Prostate gland (tissue), 2 donors: ENCODE measurements at places on chromosomes 4 and X.

GRCh38 chr4:27791640-27792039 lies 931.0 kb downstream of the STIM2 start:
- no peaks in the 10 kb centered on the region for H3K36me3 ChIP-seq
- no peaks in the 10 kb centered on the region for H3K4me1 ChIP-seq
- H3K4me3 ChIP-seq, result no peak overlapping the region
- H3K27ac ChIP-seq, result no peak overlapping the region
- no peaks in the 10 kb centered on the region for H3K27me3 ChIP-seq
- DNase-seq, result no peak

GRCh38 chr4:38166082-38166481 lies 205.9 kb downstream of the PTTG2 start:
- no peaks in the 10 kb centered on the region for H3K4me1 ChIP-seq
- DNase-seq, result no peak
- H3K36me3 ChIP-seq, result no peaks in the 10 kb centered on the region
- H3K27me3 ChIP-seq, result no peaks in the 10 kb centered on the region
- no peak overlapping the region for H3K4me3 ChIP-seq
- H3K27ac ChIP-seq, result no peak overlapping the region

DNA sequence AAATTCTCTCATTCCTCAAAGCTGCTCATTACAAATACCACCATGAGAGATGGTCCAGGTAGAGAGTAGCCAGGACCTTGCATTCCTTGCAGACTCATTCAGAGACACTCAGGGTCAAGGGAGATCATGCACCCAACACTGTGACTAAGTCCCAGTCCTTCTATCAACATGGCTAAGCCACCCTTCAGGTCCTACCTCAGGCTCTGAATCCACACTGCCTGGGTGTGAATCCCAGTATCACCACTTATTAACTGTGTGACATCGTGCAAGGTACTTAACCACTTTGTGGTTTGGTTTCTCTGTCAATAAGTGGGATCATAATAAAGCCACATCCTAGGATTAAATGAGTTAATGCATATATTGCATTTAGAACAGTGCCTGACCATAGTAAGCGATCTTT lies 124.1 kb upstream of the NEIL3 start:
- no peaks in the 10 kb centered on the region for H3K4me1 ChIP-seq

DNA sequence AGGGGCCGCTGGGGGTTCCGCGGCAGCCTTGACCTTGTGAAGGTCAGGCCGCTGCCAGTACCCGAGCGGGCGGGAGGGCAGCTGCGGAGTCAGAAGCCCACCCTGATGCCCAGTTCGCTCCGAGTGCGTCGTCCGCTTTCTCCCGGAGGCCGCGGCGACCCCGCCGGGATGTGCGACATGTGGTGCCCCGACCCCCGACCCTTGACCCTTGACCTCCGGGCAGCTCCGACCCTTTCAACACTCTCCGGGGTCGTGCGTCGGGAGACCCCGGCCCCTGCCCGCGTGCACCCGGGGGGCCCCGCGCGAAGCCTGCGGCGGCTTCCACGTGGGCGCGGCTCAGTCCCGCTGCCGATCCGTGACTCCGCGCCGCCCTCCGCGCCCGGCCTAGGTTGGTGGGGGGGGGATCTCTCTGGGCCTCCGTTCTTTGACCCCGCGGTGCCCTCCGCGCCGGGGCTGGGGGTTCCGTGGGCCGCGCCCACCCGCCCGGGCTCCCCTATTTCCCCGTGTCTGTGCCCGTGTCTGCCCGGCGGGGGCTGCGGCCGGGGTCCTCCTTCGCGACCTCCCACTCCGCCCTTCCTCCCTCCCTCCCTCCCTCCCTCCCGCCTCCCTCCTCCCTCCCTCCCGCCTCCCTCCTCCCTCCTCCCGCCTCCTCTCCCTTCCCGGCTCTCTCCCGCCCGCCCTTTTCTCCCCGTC lies 609 bp upstream of the SLC25A6 start:
- peaks cover 7% of the 10 kb centered on the region for H3K4me1 ChIP-seq
- peak overlapping the region; percentile 94 for H3K27ac ChIP-seq
- H3K27me3 ChIP-seq, result no peaks in the 10 kb centered on the region
- DNase-seq, result peak; percentile 65
- H3K4me3 ChIP-seq, result peak overlapping the region; percentile 98
- H3K36me3 ChIP-seq, result peaks cover 14% of the 10 kb centered on the region

GRCh38 chrX:33156152-33156726 lies 55.1 kb downstream of the DMD start:
- H3K4me3 ChIP-seq, result no peak overlapping the region
- no peaks in the 10 kb centered on the region for H3K36me3 ChIP-seq
- H3K27ac ChIP-seq, result no peak overlapping the region
- no peaks in the 10 kb centered on the region for H3K4me1 ChIP-seq

DNA sequence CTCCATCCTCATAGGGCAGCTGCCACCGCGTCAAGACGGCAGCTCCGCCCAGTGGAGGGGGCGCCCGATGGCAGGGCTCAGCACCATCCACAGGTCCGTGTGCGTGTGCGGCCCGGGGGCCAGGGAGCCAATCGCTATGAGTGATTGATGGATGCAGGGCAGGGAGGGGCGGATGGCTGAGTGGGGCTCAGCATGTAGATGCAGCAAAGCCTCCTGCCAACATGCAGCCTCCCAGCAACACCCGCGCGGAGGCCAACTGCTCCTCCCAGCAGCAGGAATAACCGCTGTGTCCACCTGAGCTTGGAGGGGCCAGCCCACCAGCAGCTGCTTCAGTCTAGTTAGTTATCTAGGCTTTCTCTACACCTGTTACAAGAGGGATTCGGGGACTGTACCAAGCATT lies 77.4 kb downstream of the MTMR1 start:
- H3K36me3 ChIP-seq, result no peaks in the 10 kb centered on the region
- no peaks in the 10 kb centered on the region for H3K27me3 ChIP-seq
- no peak overlapping the region for H3K4me3 ChIP-seq
- DNase-seq, result no peak
- H3K27ac ChIP-seq, result no peak overlapping the region

- no peak overlapping the region for H3K4me3 ChIP-seq
- H3K36me3 ChIP-seq, result no peaks in the 10 kb centered on the region
- H3K27ac ChIP-seq, result no peak overlapping the region
- no peaks in the 10 kb centered on the region for H3K27me3 ChIP-seq
- no peaks in the 10 kb centered on the region for H3K4me1 ChIP-seq
Measured at GRCh38 chrX:76617020-76617419, 189.5 kb downstream of the MAGEE1 start.

DNA sequence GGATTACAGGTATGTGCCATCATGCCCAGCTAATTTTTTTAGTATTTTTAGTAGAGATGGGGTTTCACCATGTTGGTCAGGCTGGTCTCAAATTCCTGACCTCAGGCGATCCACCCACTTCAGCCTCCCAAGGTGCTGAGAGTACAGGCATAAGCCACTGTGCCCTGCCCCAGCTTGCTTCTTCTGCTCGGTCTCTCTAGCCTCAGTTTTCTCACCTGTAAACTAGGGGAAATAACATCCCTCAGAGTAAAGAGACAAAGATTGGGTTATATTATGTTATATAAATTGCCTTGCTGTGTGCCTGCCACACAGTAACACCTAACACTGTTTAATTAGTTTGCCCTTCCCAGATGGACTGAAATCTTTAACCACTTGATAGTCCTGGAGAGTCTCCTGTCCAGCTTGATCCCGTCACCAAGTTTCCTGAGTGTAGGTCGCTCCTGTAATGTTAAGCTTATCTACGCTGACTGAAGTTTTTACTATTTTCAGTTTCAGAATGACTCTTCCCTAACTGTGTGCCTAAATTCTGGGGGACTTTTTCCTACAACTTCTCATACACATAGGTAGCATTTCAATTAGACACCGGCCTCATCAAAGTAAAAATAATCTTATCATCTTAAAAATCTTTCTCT lies 412.7 kb upstream of the TENM3 start:
- no peaks in the 10 kb centered on the region for H3K27me3 ChIP-seq
- no peak overlapping the region for H3K27ac ChIP-seq
- H3K4me1 ChIP-seq, result no peaks in the 10 kb centered on the region

- no peaks in the 10 kb centered on the region for H3K36me3 ChIP-seq
- no peak for DNase-seq
- H3K27me3 ChIP-seq, result no peaks in the 10 kb centered on the region
- H3K4me3 ChIP-seq, result no peak overlapping the region
- H3K4me1 ChIP-seq, result no peaks in the 10 kb centered on the region
Measured at GRCh38 chr4:53563824-53564223, 27.5 kb downstream of the LNX1 start.

DNA sequence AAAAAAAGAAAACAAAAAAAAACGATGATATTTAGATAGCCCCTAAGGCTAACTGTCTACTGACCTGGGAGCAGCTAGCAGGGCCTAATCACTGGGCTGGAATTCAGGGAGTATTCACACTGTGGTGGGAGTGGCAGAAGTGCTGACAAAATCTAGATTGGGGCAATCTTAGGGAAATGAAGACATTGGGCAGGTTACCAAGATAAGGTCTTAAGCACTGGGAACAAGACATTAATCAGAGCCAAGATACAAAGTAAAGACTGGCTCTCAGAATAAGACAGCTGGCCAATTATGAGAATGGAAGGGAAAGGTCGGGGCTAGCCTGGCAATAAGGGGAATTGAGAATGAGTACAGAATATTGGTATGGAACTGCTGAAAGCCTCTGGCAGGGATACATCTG lies 100.2 kb upstream of the GRIA3 start:
- no peak overlapping the region for H3K4me3 ChIP-seq
- no peak overlapping the region for H3K27ac ChIP-seq
- H3K27me3 ChIP-seq, result no peaks in the 10 kb centered on the region
- DNase-seq, result no peak
- H3K4me1 ChIP-seq, result no peaks in the 10 kb centered on the region
- H3K36me3 ChIP-seq, result no peaks in the 10 kb centered on the region

GRCh38 chr4:138242834-138243156 lies 646 bp upstream of the SLC7A11 start:
- H3K36me3 ChIP-seq, result no peaks in the 10 kb centered on the region
- H3K27me3 ChIP-seq, result no peaks in the 10 kb centered on the region
- H3K4me1 ChIP-seq, result no peaks in the 10 kb centered on the region

GRCh38 chrX:4547213-4547836 lies 833.9 kb upstream of the PRKX start:
- no peaks in the 10 kb centered on the region for H3K36me3 ChIP-seq
- H3K27ac ChIP-seq, result no peak overlapping the region
- no peak overlapping the region for H3K4me3 ChIP-seq
- H3K27me3 ChIP-seq, result no peaks in the 10 kb centered on the region
- H3K4me1 ChIP-seq, result no peaks in the 10 kb centered on the region

GRCh38 chrX:49919617-49920016 lies 2.8 kb upstream of the CLCN5 start:
- H3K4me3 ChIP-seq, result no peak overlapping the region
- no peaks in the 10 kb centered on the region for H3K4me1 ChIP-seq
- no peaks in the 10 kb centered on the region for H3K27me3 ChIP-seq
- no peak for DNase-seq
- H3K27ac ChIP-seq, result no peak overlapping the region

GRCh38 chr4:165758086-165758485 lies 115.0 kb upstream of the TLL1 start:
- no peak overlapping the region for H3K4me3 ChIP-seq
- H3K27me3 ChIP-seq, result no peaks in the 10 kb centered on the region

GRCh38 chr4:183241721-183242151 lies 78.3 kb downstream of the CLDN22 start:
- DNase-seq, result no peak
- no peak overlapping the region for H3K27ac ChIP-seq
- no peaks in the 10 kb centered on the region for H3K4me1 ChIP-seq
- no peaks in the 10 kb centered on the region for H3K36me3 ChIP-seq
- no peaks in the 10 kb centered on the region for H3K27me3 ChIP-seq

DNA sequence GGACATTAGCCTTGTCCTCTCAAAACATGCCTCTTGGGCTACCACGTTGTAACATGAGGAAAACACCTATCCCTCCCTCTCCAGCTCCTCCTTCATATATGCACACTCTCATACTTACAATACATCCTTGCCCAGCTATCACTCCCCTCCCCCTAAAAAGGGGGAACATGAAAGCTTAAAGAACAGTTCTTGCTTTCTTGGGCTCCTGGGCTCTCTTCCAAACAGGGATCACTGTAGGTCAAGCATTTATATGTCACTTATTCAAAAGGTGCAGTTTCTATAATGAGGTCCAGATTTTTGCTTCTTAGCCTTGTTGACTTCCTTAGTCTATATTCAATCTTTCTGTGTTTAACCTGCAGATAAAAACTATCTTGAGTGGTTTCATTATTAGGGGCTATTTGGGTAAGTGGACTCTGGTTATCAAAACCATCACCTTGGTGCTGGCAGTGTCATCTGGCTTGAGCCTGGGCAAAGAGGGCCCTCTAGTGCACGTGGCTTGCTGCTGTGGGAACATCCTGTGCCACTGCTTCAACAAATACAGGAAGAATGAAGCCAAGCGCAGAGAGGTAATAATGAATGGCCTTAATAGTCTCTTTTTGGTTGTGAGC lies 119.4 kb downstream of the AKAP4 start:
- no peaks in the 10 kb centered on the region for H3K4me1 ChIP-seq
- DNase-seq, result peak; percentile 31
- H3K27ac ChIP-seq, result no peak overlapping the region
- no peaks in the 10 kb centered on the region for H3K36me3 ChIP-seq

DNA sequence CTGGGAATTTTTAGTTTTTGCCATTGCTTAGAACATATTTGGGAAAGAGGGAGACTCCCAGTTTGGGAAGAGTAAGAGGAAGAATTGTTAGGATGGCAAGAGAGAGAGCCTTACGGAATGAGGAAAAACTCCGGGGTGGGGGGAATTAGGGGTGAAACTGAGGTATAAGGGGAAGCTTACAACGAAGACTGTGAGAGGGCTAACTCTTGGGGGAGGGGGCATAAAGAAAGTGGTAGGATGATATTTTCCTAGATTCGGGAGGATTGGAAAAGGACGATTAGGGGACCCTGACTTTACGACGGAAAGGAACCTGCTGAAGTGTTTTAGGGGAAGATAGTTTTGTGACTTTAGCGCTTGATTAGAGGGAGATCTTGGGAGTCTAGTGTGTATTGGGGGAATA lies 86.2 kb upstream of the HPRT1 start:
- no peaks in the 10 kb centered on the region for H3K27me3 ChIP-seq
- H3K4me3 ChIP-seq, result peak overlapping the region; percentile 59
- no peak for DNase-seq
- peak overlapping the region; percentile 87 for H3K27ac ChIP-seq
- H3K36me3 ChIP-seq, result no peaks in the 10 kb centered on the region
- H3K4me1 ChIP-seq, result no peaks in the 10 kb centered on the region

GRCh38 chr4:140931911-140932310 lies 175.7 kb upstream of the TBC1D9 start:
- no peaks in the 10 kb centered on the region for H3K36me3 ChIP-seq
- no peak overlapping the region for H3K27ac ChIP-seq
- no peaks in the 10 kb centered on the region for H3K4me1 ChIP-seq
- no peaks in the 10 kb centered on the region for H3K27me3 ChIP-seq
- DNase-seq, result no peak

GRCh38 chr4:83875437-83875836 lies 339.5 kb downstream of the GPAT3 start:
- H3K4me1 ChIP-seq, result no peaks in the 10 kb centered on the region
- no peaks in the 10 kb centered on the region for H3K27me3 ChIP-seq
- no peak overlapping the region for H3K27ac ChIP-seq
- H3K4me3 ChIP-seq, result no peak overlapping the region
- no peaks in the 10 kb centered on the region for H3K36me3 ChIP-seq

DNA sequence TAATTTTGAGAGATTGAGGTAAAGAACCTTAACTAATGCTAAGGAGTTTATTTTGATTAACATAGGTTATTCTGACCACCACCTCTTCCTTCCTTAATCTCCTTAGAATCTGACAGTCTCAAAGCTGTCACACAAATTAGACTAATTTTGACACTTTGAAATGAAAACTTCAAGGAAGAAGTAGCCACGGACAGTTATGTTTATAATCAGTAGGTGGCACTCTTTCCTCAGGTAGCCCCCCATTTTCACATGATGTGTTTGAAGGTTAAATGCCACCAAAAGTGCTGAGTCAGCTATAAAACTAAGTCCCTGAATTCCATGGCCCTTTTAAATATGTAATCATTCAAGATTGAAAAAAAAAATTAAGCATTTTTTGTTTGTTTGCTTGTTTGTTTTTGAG lies 22.4 kb downstream of the TMEM33 start:
- H3K4me3 ChIP-seq, result no peak overlapping the region
- H3K36me3 ChIP-seq, result no peaks in the 10 kb centered on the region
- no peak for DNase-seq
- H3K4me1 ChIP-seq, result no peaks in the 10 kb centered on the region
